ENCODE measurements at places on chromosomes 3 and 15.
A peak's percentile ranks its signal among the peaks of the same experiment; 100 is the strongest.

DNA sequence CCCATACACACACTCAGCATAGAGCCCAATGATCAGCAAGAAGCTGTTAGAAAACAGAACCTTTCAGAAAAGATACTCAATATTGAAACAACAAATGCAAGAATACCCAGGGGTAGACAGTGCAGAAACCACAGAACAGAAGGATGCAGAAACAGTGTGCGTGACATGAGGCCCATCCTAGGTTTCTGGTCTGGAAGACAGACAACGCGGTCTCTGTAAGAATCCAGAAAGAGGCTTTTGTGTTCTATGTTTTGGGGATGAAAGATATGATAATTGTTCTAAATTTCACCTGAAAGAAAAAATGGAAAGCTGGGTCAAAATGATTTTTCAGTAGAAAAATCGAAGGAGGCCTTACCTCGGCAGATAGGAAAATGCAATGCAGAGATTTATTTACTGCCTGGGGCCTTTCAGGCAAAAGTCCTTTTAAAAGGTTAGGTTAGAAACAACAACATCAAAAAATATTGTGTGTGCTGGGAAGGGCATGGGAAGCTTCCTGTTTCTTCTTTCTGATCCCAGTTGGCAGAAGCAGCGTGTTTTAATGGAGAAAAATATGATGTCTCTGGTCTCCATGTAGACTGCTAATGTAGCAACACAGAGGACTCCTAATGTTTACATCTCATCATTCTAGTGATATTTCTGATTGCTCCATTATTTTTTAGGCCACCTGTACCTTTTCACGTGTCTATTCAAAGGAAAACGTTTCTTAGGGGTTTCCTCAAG is 17.0 kb downstream of the SYNM start:
- no peak for DNase-seq
- no peaks in the 10 kb centered on the region for H3K27me3 ChIP-seq
- peaks cover 47% of the 10 kb centered on the region for H3K4me1 ChIP-seq
- H3K27ac ChIP-seq: no peak overlapping the region
- H3K36me3 ChIP-seq: no peaks in the 10 kb centered on the region

DNA sequence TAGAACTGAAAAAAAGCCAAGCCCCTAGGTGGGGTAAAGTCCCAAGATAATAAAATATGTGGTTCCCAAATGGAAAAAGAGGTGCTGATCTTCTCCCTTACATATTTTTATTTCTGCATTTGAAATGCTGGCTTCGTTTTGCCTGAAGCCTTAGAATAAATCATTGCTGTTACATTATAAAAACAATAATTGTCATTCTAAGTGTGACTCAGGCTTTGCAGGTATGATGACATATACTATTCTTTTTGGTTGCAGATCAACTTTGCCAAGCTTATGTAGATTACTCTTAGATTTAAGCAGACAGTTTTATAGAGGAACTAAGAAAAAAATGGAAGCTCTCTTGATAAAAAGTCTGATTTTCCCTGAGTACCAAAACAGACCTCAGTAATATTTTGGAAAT is 7.5 kb downstream of the IDH3A start:
- no peak overlapping the region for H3K4me3 ChIP-seq
- H3K4me1 ChIP-seq: peaks cover 32% of the 10 kb centered on the region
- DNase-seq: no peak
- peaks cover 32% of the 10 kb centered on the region for H3K36me3 ChIP-seq

DNA sequence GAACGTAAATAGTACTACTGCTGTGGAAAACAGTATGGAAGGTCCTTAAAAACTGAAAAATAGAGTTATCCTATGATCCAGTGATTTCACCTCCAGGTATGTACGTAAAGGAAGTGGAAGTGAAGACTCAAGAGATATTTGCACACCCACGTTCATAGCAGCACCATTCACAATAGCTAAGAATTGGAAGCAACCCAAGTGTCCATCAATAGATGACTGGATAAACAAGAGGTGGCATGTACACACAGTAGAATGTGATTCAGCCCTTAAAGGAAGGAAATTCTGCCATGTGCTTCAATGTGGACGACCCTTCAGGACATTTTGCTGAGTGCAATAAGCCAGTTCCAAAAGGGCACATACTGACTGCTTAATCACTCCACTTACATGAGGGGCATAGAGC is 188.3 kb downstream of the APBA2 start:
- no peaks in the 10 kb centered on the region for H3K27me3 ChIP-seq
- no peak for DNase-seq
- H3K27ac ChIP-seq: no peak overlapping the region
- H3K4me3 ChIP-seq: no peak overlapping the region
- H3K36me3 ChIP-seq: no peaks in the 10 kb centered on the region

DNA sequence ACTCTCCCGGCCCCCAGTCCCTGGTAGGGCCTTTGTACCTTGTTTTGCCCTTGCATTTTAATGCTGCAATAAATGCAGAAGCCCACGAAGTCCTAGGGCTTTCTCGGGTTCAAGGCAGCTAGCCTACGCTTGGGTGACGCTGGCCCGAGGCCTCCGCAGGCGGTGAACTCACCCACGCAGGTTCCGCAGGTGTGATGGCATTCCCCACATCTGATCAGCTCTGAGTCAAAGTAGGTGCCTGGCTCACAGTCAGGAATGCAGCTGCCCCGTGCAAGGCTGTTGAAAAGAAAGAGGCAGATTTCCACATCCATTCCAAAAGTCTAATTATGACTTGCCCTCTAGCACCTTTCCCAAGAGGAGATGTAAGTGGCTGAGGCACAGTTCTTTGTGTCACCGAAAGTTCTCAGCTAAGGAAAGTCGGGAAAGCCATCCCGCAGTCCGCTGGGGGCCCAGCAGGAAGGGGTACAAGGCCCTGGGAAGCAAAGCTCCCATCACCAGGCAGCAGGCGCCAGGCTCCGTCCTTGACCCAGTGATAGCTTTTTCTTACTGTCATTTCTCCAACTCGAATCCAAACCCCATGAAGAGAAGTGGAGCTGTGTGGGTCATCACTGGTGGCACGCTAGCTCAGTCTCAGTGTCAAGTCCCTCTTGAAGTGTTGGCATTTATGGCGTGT is 23.2 kb upstream of the SNRPA1 start:
- no peaks in the 10 kb centered on the region for H3K27me3 ChIP-seq
- H3K4me1 ChIP-seq: no peaks in the 10 kb centered on the region
- no peak overlapping the region for H3K4me3 ChIP-seq
- no peak overlapping the region for H3K27ac ChIP-seq
- no peak for DNase-seq
- H3K36me3 ChIP-seq: no peaks in the 10 kb centered on the region

GRCh38 chr3:25041871-25042584 is 386.0 kb upstream of the RARB start:
- H3K27me3 ChIP-seq: no peaks in the 10 kb centered on the region
- no peak overlapping the region for H3K27ac ChIP-seq
- no peak overlapping the region for H3K4me3 ChIP-seq
- H3K4me1 ChIP-seq: peaks cover 28% of the 10 kb centered on the region
- H3K36me3 ChIP-seq: no peaks in the 10 kb centered on the region

DNA sequence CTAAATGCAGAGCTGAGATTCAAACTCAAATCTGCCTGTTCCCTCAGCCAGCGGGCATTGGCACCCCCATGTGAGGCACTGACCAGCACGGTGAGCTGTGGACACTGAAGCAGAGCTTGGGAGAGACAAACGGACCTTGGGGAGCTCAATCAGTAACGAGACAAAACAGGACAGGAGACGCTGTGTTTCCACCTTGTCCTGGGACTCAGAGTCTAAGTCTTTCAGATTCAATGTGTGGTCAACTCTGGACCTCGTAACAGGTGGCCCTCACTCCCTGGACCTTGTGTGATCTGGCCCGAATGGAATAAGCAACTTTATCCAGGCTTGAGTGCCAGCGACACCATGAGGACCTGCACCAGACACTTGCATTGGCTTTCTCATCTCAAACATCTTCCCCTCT is 232.5 kb downstream of the UACA start:
- no peaks in the 10 kb centered on the region for H3K27me3 ChIP-seq
- H3K4me1 ChIP-seq: peaks cover 16% of the 10 kb centered on the region

DNA sequence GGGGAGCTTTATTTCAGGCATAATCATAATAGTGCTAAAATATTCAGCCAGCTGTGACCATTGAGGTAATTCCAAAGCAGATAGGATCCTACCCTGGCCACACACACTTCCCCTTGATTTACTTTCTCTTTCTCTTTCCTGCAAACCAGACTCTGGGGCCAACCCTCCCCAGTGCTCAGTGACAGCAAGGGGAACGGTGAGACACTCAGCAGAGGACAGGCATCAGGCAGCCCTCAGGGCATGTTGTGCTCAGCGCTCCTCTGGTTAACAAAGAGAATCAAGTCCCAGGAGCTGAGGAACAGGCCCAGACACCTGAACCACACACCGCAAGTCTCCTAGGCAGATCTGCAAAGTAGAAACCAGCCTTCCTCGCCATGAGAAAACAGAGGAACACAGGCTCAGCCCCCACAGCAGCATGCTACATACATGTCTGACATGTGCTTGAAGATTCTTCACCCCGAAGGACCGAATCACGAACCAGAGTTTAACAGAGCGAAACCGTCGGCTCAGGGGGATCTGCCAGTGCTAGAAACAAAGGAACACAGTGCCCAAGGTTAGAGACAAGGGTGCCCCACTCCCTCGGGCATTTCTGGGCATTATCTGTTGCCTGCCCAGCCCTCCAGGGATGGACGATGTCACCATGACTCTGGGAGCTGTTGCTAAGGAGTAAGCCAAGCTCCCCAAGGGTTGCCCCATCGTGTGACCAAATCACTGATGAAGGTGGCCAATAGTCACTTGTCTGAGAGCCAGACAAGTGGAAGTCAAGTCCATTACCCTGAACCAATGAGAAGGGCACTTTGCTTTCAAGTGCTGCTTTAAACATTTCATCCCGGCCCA is 17.5 kb downstream of the HDC start:
- H3K27ac ChIP-seq: no peak overlapping the region
- H3K36me3 ChIP-seq: no peaks in the 10 kb centered on the region
- no peaks in the 10 kb centered on the region for H3K27me3 ChIP-seq

DNA sequence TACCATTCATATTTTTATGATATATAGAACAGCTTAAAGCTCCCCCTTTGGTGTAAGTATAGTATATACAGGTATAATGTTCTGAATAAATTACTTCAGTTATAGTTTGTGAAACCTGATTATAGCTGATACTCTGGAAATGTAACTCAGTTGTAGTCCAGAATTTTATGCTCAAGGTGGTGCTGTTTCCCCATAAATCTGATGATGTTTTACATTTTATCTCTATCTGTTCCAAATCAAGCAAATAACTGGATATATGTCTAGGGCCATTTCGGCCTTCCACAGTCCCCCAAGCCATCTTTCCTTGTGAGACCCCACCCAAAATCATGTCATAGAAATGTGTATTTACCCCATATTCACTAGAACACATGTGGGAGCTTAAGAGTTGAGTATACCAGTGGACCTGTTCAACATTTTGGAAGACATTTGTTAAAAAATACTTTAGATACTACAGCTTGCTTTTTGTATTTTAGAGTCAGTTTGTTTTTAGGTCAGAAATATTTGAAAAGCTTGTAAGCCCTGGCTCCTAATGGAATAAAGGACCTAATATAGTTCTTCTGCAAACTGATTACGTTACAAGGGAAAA is 107.1 kb downstream of the ATG7 start:
- H3K4me3 ChIP-seq: no peak overlapping the region
- no peaks in the 10 kb centered on the region for H3K27me3 ChIP-seq
- no peak for DNase-seq
- no peaks in the 10 kb centered on the region for H3K36me3 ChIP-seq
- no peak overlapping the region for H3K27ac ChIP-seq

GRCh38 chr3:194976049-194976451 is 290.4 kb downstream of the FAM43A start:
- DNase-seq: peak; percentile 79
- H3K27me3 ChIP-seq: no peaks in the 10 kb centered on the region
- H3K27ac ChIP-seq: no peak overlapping the region

Data from vagina (tissue), 2 donors.